Stimulated activated CD4-positive, alpha-beta T cell treated with anti-CD3 and anti-CD28 coated beads, Interleukin-1b, Interleukin-23, amount 100 ng/mL, for 4 hours (primary cell): ENCODE measurements at places on chromosomes 13 and 19.

DNA sequence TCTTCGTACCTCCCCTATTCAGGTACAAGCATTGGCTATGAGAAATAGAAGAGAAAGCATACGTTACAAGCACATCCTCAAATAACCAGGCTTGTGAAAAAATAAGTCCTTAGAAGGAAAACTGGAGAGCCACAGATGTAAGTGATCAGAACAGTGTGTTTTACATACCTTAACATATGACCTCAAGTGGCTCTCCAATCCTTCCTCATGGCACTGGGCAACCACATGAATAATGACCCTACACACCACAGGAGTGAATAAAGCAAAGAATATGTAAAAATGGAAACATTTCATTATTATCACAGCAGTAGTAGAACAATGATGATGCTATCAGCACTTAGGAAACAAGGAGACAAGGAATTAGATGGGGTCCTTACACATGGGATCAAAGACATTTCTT, 96.5 kb downstream of the DOCK9 start:
- no peak for DNase-seq

- DNase-seq, result no peak
Observed at GRCh38 chr19:18650021-18650390, 13.2 kb downstream of the KLHL26 start.

DNA sequence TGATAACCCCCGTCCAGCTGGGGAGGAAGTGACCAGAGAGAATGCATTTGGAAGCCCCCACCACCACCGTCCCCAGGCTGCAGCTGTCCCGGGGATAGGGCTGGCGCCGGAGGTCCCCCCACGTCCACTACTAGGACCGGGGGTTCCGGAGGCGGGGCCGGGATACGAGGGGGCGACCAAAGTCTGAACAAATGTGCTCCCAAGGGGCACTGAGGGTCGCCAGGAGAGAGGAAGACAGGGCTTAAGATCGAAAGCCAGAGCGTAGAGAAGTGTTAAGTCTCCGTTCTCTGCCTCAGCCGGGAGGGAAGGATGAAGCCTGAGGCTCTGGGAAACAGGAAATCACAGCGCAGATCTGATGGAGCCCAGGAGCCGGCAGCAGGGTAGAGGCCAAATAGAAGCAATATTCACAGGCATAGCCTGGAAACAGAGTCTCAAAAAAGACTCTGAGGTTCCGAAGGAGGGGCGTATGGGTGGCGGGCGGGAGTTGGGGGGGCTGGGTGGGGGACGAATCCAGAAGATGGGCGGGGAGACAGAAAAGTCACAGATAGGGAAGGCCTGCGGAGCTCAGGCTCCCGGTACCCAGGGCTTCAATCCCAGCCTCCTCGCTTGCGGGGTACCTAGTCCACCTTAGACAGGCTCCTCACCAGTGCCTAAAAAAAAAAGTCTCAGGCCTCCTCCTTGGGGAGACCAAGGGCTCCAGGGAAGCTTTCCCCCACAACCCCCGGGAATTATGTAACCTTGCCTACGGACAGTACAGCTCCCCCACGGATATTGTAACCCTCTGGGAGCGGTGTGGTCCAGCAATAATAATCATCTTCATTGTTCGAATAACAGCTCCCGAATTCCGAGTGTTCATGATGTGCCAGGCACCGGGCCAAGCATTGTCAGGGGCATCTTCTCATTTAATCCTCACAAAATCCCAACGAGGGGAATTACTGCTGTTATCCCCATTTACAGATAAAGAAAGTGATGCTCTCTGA, 1.1 kb upstream of the ERF start:
- DNase-seq, result no peak

- peak; percentile 89 for DNase-seq
Observed at GRCh38 chr13:79480954-79481684, at the start of gene NDFIP2. NDFIP2 (plus strand) TSS chr13:79481155; CDS start chr13:79481204, 49 bp downstream.

- no peak for DNase-seq
Observed at GRCh38 chr13:44403461-44404056, 29.9 kb downstream of the SERP2 start.

DNA sequence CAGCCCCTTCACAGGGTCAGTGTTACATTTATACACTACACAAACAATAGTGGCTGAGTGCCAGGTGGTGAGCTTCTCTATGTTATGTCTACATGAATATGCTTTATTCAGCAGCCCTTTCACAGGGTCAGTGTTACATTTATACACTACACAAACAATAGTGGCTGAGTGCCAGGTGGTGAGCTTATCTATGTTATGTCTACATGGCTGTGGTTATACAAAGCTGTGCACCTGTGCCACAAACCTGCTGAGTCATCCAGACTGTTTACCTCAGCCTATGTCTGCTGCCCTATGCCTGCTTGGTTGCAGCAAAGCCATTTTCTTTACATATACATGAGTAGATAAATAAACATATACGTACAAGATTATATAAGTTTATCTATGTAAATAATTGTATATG, 76.5 kb downstream of the ZNF726 start:
- DNase-seq, result no peak

- no peak for DNase-seq
Observed at GRCh38 chr13:100921139-100921538, 246.5 kb upstream of the TMTC4 start.

GRCh38 chr19:44207126-44207803, 5.1 kb upstream of the ZNF227 start:
- peak; percentile 69 for DNase-seq

- no peak for DNase-seq
Observed at GRCh38 chr13:36358175-36358718, 12.1 kb upstream of the SPART start.

GRCh38 chr19:19274716-19275565, 1.8 kb upstream of the TM6SF2 start:
- DNase-seq, result no peak

GRCh38 chr19:29479941-29480340, 45.9 kb upstream of the VSTM2B start:
- DNase-seq, result no peak

- DNase-seq, result no peak
Observed at GRCh38 chr19:2271234-2272103, 10.5 kb downstream of the PEAK3 start.

GRCh38 chr19:18390065-18390907, 4.3 kb downstream of the GDF15 start:
- no peak for DNase-seq

DNA sequence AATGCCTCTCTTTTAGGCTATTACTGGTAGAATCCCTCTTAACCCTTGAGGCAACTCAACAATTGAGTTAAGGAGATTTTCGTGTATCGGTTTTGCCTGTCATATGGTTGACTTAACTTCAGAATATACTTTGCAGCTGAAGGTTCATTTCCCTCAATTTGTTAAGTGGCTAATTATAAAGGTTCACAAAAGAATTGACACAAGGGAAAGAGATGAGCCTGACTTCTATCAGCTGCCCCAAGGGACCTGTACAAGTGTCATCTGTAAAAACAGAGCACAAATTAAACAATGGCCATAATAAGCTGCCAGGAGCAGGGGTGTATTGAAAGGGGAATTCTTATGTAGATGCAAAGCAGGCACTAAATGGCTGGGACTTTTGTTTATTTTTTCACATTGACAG, 334.8 kb upstream of the OBI1 start:
- DNase-seq, result no peak

- no peak for DNase-seq
Observed at GRCh38 chr19:13937479-13938300, 527 bp downstream of the PODNL1 start.

- no peak for DNase-seq
Observed at GRCh38 chr13:99935772-99936171, 35.8 kb downstream of the ZIC5 start.

GRCh38 chr19:3114018-3114726, 20.0 kb downstream of the GNA11 start:
- no peak for DNase-seq

DNA sequence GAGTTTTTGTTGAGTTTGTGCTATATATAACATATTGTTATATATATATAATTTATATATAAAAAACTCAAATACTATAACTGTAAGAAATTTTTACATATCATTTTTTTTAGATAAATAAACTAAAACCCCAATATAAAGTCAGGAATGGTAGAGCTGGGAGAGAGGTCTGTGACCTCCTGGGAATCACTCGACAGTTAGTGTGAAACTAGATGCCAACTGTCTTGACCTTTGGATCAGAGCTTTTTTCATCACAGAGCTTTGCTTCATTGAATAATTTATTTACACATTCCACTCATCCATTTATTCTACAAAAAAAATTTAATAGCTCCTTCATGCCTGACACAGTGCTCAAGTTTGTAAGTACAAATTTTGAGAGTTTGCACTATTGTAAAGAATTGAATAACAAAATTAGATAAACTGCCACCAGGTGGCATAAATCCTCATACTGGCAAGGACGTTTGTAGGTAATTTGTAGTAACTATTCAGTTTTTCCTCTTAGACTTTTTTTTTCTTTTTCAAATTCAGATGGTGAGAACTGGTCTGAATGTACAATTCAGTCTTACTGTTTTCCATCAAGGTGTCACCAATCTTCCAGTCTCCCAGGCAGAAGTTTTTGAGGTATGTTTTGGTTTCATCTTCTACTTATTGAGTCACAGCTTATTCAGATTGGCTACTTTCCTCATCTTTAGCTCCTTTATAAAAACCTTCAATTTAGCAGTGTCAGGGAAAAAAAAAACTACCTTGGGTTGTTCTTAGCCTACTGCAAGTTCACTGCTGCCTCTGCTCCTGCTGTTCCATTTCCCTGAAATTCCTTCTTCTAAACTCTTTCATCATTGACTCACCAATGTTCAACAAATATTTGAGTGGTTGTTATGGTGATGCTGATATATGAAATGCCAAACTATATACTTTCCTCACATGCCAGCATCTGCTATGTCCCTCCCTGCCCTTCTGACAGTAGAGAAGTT, 28.7 kb downstream of the LACC1 start:
- no peak for DNase-seq

GRCh38 chr13:107864543-107865317, 350.6 kb downstream of the LIG4 start:
- DNase-seq, result no peak

DNA sequence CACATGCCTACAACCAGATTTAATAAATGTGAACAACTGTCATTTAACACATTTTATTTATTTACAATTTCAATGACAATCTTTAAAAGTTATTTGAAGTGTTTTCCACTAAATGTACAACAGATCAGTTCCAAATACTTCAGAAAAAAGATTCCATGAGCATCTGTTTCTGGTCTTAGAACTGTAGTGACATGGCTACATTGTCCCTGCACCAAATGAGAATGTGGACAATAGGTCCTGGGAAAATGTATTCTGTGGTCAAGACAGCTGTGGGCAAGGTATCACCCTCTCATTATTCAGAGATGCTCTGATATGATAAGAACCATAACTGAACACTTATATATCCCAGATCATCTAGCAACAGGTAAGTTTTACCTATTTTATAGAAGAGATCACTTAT, 43.7 kb downstream of the ELF1 start:
- DNase-seq, result no peak

- no peak for DNase-seq
Observed at GRCh38 chr19:14718522-14719116, 28.8 kb downstream of the ZNF333 start.

- no peak for DNase-seq
Observed at GRCh38 chr13:99208845-99209527, 8.3 kb downstream of the UBAC2 start.
